ENCODE measurements at places on chromosomes 11 and 22.

DNA sequence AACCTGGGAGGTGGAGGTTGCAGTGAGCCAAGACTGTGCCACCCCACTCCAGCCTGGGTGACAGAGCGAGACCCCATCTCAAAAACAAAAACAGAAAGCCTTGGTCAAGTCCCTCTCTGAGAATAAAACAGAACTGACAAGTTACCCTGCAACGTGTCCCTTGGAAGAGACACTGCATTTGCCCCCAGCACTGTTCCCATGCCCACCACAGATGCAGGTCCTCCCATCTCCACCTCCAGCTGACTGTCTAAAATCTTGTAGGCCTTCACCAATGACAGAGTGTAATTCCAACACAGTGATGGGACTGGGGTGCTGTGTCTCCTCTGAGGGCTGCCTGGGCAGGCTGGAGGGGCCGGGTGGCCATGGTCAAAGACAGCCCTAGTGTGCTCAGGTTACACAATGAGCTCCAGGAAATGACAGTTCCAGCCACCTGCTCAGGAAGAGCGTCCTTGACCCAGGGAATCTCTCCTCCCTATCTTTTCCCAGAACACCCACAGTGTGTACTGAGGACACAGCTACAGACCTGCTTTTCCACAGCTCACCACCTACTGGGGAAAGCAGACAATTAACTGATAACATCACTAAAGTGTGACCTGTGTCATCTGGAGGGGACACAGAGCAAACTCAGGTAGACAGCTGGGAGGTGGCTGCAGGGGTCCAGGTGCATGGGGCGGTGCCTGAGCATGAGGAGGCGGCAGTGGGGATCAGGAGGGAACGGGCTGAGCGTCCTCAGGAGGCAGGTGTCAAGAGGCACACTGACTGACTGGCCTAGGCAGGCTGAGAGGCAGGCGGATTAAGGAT lies 56.4 kb downstream of the ARFGAP3 start:
- no peak for ATAC-seq

- ATAC-seq = no peak
Observed at GRCh38 chr22:37287550-37287951, 5.2 kb downstream of the CYTH4 start.

GRCh38 chr11:57779276-57779675 lies 17.7 kb downstream of the CTNND1 start:
- ATAC-seq = no peak

DNA sequence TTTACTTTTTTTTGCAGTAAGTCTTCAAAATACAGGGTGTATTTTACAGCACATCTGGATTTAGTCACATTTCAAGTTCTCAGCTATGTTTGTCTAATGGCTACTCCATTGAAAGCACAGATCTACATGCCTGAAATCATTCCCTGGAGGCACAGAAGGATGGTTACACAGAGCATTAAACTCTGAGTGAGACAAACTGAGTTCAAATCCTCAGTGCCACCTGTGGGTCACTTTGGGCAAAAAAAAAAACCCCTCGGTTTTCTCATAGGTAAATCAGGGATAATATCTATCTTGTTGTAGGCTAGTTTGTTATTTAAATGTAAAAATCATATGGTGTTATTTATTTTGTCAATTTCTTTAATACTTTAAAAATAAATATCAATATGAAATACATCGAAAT lies 7.7 kb downstream of the ANKRD49 start:
- ATAC-seq = no peak

DNA sequence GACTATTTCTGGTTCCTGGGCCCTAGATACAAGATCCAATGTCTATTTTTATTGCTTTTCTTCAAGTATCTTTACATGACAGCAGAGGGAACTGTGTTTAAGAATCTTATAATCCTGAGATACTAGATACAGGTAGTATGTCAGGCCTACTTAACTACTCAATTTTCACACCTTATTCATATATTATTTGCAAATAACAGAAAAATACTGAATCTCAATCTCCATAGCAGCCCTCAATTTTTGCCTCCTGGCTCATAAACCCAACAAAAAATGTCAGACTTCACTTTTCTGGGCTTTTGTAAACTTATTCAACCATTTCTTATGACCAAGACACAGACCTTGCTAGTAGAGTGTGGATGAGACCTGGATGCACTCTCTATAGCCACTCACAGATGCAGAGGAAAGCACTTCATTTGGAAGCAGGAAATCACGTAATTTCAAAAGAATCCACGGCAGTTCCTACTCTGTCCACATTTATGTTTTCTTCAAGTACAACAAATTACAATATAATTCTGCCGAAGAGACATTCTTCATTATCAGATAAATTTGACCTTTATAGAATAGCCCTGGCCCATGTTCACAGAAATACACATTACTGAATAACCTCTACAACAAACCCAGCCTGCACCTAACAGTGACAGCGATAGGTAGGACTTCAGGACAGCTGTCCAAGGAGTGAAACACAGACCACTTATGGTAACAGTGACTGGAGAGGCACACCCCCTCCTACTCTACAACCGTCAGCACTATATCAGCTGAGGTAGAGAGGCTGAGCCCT lies 62.0 kb upstream of the YPEL1 start:
- ATAC-seq = no peak

GRCh38 chr11:32172848-32173834 lies 82.3 kb downstream of the RCN1 start:
- ATAC-seq = no peak

- no peak for ATAC-seq
Observed at GRCh38 chr22:46290843-46291785, 5.6 kb upstream of the GTSE1 start.

GRCh38 chr22:25083807-25084200 lies 115.9 kb upstream of the CRYBB3 start:
- ATAC-seq = no peak

GRCh38 chr22:37563153-37564081 lies 3.1 kb downstream of the CDC42EP1 start:
- no peak for ATAC-seq

DNA sequence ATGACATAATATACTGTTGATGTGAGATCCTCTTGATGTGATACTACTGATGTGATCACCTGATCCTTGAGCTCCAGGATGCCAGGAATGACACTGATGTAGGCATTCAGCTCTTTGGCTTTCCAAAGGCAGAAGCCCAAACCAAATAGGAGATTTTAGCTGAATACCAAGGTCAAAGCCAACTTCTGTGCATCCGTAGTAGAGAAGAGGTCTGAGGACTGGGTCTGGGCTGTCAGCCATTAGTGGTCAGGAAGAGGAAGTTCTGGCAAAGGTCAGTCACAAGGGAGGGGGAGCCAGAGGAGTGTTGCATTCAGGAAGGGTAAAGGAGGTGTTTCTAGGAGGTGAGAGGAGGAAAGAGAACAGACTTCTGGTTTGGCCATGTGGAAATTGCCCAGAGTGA lies 53.4 kb upstream of the PARVG start:
- ATAC-seq = no peak

DNA sequence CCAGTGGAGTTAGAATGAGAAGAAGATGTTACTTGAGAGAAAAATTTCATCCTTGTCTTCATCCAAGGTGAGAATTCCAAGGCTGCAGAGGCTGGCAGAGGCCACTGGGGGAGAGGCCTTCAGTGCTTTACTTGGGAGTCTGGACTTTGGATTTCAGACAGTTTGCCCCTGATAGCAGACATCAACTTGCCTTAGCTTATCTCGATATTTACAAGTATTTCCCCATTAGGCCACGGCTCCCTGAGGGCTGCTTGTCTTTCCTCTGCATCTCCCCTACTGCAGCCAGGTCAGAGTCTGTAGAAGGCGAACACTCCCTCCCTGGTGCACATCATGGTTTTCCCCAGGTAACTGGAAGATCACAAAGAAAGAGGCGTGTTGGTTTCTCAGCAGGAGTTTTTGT lies 29.9 kb upstream of the BSX start:
- no peak for ATAC-seq

GRCh38 chr11:111795334-111795985 lies 29.3 kb upstream of the PPP2R1B start:
- no peak for ATAC-seq

GRCh38 chr11:71255323-71255722 lies 2.9 kb upstream of the SHANK2 start:
- ATAC-seq = no peak

- no peak for ATAC-seq
Observed at GRCh38 chr11:132962041-132962440, 570.3 kb downstream of the OPCML start.

- no peak for ATAC-seq
Observed at GRCh38 chr11:57397394-57397990, 7.0 kb upstream of the PRG2 start.

GRCh38 chr11:97570636-97571035 lies 1180.8 kb downstream of the JRKL start:
- no peak for ATAC-seq

DNA sequence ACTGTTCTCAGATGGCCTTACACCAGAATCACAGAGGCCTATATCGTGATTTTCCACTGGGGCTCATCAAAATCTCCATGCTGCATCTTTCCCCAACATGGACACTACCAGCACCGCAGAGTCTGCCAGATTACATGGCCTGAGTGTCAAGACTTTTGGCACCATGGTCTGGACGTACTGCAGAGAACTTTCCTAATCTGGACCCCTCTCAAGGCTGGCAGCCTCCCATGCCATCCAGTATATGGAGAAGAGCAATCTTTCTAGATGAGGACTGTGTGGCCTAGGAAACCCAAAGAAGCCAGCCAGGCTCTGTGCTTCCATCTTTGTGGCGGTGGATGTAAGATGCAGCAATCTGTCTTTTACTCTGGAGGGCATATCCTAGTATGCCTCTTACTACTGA lies 139.2 kb downstream of the ADAMTS15 start:
- ATAC-seq = no peak

DNA sequence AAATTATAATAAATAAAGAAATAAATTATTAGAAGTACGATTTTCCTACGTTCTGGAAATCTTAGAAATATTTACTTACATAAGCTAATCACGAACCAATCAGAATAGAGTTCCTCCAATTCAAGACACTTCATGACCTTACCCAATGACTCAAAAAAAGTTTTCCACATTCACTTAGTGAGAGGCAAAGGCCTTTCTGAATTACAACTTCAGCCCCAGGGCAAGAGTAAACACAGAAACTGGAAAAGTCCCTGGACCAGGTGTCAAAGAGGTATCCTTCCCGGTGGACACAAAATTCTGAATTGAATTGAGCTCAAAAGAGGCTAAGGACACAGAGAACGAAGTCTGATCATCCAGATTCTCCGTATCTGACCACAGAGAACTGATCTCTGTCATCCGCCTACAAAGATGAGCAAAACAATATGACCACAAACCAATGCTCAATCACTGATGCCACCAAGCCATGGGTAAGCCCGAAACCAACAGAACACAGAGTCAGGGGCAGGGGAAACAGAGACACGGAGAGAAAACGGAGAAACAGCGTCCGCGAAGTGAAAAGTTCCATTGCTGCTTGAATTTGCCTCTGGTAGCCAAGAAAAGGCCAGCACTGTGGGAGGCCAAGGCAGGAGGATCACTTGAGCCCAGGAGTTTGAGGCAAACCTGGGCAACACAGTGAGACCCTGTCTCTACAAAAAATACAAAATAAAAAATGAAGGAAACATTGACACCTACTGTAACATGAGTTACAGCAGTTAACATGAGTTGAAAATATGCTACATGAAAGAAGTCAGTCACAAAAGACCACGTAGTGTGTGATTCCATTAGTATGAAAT lies 6.8 kb downstream of the BID start:
- ATAC-seq = peak; percentile 91

- no peak for ATAC-seq
Observed at GRCh38 chr11:84322211-84322610, 1036.0 kb upstream of the CCDC90B start.

GRCh38 chr11:19679952-19680828 lies 32.4 kb upstream of the NAV2 start:
- ATAC-seq = no peak

GRCh38 chr11:114162719-114163123 lies 103.2 kb downstream of the ZBTB16 start:
- ATAC-seq = no peak

DNA sequence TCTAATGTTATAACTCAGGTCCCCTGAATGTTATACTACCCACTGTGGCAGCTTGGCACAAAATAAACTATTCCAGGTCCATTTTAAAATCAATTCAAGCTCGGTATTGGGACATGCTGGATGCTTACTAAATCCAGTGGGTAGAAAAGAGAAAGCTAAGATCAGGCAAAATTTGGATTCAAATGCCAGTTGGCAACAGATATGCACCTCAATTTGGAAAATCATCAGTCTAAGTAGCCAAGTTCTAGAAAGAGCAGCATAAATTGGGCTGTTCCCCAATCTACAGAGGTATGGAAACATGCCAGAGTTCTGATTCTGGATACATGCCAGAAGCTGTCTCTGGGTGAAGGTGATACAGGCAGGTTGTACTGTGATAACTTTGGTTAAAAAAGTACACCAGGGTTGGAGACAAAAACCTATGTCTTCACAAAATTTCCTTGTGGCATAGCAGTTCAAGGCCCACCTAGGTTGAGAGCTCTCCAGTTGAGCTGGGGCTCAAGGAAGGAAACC lies 427.8 kb downstream of the LRRC4C start:
- ATAC-seq = no peak

DNA sequence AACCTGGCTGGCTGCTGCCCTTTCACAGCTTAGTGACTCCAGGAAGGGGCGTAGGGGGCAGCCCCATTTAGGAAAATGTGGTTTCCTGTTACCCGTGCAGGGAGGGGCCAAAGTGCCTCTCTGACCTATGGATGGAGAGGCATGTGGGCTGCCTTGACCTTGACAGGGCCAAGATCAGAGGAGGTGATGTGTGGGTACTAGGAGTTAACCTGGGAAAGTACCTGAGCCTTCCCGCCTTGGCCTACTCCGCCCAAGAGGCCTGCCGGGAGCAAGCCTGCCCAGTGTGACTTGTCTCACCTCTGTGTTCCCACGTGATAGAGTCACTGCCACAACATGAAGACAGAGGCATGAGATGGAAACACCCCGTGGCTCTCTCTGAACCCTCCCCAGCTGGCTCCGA lies 33.4 kb downstream of the GRAMD4 start:
- peak; percentile 76 for ATAC-seq

GRCh38 chr11:34988294-34989255 lies 72.2 kb downstream of the PDHX start:
- no peak for ATAC-seq

- no peak for ATAC-seq
Observed at GRCh38 chr11:121650351-121651256, 197.8 kb upstream of the SORL1-AS1 start.

DNA sequence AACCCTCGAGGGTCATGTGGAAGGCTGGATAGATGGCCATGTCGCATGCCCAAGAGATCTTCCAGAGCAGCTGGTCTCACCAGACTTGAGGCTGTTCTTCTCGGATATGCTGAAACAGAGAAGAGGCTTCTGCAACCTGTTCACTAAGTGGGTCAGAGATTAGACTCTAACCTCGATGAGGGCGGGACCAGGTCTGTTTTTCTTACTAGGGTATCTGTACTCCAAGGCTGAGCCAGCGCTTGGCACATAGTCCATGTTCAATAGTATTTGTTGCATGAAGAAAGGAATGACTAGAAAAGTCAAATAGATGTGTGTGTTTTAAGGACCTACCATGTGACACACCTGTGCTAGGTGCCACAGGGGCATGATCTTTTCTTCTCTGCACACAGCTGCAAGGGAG lies 43.6 kb downstream of the ABTB2 start:
- ATAC-seq = no peak

GRCh38 chr11:79699246-79699645 lies 258.4 kb upstream of the TENM4 start:
- ATAC-seq = no peak
